ENCODE measurements at places on chromosomes 11 and 22. TPM values are rescaled to one million over a fixed set of nuclear protein-coding genes. Genes with fewer than 3 reads are reported as not detected.

Gene CTSW
- 6.1 TPM for polyA plus RNA-seq

Gene SCGB2A2
- polyA plus RNA-seq = not detected

Gene SORL1
- polyA plus RNA-seq = 30.2 TPM

Gene OR52N4
- not detected for polyA plus RNA-seq

Gene PANX3
- polyA plus RNA-seq = not detected
